Adrenal gland (tissue), 19 donors: ENCODE measurements at places on chromosomes 3 and 15. TPM values are rescaled to one million over a fixed set of nuclear protein-coding genes. Genes with fewer than 3 reads are reported as not detected.

Gene CYP8B1
- not detected for total RNA-seq

Gene CNTN4
- total RNA-seq, result 1.1 TPM

Gene GOLGA6L7
- not detected for total RNA-seq

Gene TRPM1
- not detected for total RNA-seq

Gene UBP1
- total RNA-seq, result 51.5 TPM

Gene LRTM1
- total RNA-seq, result not detected

Gene WDR49
- not detected for total RNA-seq

Gene PARP16
- total RNA-seq, result 13.1 TPM

Gene STRA6
- 3.2 TPM for total RNA-seq

Gene PLSCR2
- total RNA-seq, result not detected

Gene CPNE9
- total RNA-seq, result 1.8 TPM

DNA sequence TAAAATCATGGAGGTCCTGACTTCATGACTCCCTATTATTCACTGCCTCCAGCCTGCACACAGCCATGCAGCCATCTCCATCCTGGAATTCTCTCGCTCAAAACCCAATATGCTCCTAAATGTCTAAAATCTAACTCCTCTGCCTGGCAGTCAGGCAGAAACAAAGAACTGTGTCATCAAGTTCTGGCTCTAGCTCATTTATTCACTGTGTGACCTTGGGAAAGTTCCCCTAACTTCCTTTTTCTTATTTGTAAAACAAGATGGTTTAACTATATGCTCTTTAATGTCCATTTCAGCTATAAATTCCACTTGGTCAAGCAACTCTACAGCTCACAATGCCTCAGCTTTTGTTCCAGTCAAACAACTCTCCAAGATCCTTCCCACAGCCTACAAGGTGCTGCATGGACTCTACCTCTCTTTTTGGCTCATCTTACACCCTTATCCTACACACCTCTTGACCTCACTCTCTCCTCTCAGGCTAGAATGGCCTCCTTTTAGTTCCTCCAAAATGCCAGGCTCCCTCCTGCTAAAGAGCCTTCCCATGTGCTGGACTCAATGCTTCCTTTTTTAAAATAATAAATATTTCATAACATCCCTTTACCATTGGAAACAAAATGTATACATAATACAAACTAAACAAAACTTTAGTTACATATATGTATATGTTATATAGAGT lies 16.4 kb downstream of the PIK3CB start:
- DNase-seq, result no peak

- no peak for DNase-seq
These were observed 51.2 kb upstream of the PHLDB2 start for GRCh38 chr3:111807826-111808225.

GRCh38 chr3:109225516-109225915 lies 89.0 kb downstream of the C3orf85 start:
- no peak for DNase-seq

- DNase-seq, result no peak
These were observed 17.6 kb downstream of the ACAD11 start for GRCh38 chr3:132641837-132642538.

GRCh38 chr3:49616061-49616460 lies 58.1 kb upstream of the APEH start:
- DNase-seq, result no peak

DNA sequence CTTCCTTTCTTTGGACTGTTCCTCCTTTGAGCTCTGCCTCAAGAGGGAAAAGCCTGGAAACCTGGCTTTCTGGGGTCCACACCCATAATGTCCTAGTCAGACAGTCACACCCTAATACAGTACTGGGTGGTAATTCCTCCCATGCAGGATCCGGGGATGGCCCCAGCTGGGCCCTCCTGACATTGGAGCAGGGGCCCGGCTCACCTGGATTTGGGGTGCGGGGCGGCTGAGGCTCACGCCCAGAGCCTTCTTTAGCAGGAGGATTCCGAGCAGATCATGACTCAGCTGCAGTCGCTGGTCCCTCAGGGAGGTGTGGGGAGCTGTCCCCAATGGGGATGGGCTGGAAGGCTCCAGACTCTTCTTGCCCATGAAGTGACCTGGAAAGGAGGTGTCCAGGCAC lies 1.0 kb downstream of the NMB start:
- no peak for DNase-seq

DNA sequence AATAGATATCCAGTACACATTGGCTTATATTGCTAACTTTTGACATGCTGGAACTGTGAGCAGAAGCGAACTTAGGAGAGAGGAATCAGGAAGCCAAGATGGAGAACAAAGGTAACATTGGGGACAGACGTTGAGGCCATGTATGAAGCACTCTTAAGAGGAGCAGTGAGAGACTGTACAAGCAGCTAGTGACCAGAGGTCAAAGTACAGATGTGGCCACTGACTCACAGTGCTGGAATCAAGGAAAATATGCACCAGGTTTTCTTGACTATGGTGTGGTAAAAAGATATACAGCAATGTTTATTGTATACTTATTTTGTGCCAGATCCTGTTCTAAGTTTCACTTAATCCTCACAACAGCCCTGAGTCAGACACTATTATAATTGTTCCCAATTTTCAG lies 2.0 kb upstream of the IL20RB start:
- no peak for DNase-seq

- no peak for DNase-seq
These were observed 10.5 kb upstream of the IP6K2 start for GRCh38 chr3:48727511-48727910.

- no peak for DNase-seq
These were observed 484.6 kb downstream of the ROBO2 start for GRCh38 chr3:77524463-77524862.

GRCh38 chr15:75054172-75054897 lies 30.9 kb downstream of the PPCDC start:
- no peak for DNase-seq

DNA sequence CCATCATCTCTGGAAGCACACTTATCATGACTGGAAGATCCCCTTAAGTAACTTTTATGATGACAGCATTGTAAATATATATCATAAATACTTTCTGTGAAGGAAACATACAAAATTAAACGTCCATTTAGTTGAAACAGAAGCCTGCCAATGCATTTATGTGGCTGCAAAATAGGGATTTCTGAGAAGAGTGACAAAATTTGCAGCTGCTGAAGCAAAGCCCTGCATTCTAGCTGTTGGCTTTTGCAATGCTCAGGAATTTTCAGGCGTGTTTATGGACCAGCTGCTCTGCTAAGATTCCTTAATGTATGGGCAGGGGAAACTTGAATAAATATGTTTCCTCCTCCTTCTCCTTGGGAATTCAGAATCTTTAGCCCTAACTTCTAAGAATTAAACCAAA lies 137.3 kb downstream of the CACNA2D3 start:
- DNase-seq, result no peak

GRCh38 chr3:182129740-182130139 lies 418.0 kb downstream of the SOX2 start:
- DNase-seq, result no peak

DNA sequence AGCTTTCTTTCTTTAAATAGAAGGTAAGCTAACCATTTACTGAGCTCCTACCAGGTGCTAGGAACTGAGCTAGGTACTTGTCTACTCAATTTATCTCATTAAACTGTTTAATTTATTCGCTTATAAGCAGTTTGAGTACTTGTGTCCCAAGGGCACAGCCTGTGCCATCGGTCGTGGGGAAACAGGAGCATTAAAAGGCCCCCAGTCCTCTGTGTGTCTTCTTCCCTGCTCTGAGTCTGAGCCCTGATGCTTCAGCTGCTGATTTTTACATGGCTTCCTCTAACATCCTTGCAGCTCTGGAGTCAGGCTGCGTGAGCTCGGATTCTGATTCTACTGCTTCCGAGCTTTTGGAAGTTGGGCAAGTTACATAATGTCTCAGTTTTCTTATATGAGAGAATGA lies 239.5 kb downstream of the EDEM1 start:
- no peak for DNase-seq

DNA sequence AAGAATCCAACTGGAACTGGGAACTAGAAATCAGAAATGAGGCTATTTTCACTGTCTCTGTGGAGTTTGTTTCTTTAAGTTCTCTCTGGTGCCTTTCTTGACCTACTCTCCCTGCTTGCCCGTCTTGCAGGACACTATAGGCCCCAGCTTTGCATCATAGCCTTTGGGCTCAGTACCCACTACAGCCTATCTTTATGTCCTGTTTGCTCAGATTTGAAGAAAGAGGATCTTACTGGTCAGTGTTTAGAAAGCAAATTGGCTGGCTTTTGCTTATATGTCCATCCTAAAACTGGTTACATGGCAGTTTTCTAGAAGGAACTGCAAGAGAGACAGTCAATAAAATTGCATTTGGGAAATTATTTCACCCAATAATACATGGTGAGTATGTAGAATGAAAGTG lies 231.8 kb upstream of the TBL1XR1 start:
- DNase-seq, result peak; percentile 44

DNA sequence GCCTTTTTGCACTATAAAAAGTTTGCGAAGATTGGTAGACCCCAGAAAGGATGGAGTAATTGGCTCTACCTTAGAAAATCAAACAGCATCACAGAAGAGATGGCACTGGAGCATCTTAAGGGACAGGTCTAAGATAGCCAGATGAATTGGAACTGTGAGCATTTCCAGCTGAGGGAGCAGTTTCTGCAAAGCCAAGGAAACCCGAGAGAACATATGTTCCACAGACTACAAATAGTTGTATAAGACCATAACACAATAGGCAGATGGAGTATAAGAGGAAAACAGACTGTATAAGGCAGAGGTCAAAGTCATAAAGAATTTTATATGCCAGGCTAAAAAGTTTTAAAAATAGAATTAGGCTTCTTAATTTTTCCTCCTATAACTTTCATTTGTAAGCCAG lies 46.0 kb downstream of the TSC22D2 start:
- no peak for DNase-seq

DNA sequence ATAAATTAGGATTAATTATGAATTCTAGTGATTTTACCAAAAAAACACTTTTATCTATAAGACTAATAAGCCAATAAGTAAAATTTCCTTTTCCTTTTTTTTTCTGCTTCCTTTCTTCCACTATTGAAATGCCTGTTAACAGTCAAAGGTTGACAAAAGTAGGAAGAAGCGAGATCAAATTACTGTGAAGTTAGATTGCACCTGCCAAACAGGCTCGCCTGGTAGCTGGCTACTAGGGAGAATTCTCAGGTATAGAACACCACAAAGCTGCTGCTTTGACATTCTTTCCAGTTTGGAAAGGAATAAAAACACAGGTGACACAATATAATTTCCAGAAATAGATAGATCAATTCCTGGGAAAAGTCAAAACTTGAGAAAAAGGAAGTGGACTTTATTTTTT lies 749.0 kb downstream of the NSUN3 start:
- no peak for DNase-seq

GRCh38 chr3:195255176-195255500 lies 15.8 kb downstream of the XXYLT1 start:
- no peak for DNase-seq

DNA sequence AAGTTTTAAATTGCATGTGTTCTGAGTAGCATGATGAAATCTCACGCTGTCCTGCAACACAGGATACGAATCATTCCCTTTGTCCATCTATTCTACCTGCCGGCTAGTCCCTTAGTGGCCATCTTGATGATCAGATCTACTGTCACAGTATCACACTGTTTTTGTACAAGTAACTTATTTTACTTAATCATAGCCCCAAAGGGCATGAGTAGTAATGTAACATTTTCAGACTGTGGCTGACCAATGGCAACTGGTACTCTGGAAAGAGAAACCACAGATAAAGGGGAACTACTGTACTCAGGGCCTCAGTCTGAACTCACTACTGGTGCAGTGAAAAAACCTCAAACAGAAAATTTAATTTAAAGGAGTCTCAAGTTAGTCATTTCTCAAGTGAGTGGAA lies 127.3 kb upstream of the MRPL3 start:
- no peak for DNase-seq

GRCh38 chr3:44259404-44259803 lies 17.7 kb downstream of the TOPAZ1 start:
- DNase-seq, result no peak

DNA sequence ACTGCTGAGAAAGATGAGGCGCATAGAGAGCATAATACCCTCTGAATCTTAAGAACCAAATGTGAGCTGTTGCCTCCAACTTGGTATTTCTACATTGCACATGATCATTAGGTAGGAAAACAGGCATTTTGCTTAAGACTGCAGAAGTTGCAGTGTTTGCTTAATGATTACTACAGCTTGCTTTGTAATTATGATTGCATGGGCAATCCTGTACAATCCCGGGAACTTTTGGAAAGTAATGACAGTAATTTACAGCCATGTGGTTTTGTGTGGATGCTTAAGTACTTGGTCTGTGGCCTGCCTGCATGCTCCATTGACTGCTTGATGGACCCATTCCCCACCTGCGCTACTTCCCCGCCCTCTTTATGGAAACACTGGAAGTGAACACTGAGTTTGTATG lies 301.1 kb downstream of the DIPK2A start:
- DNase-seq, result no peak

DNA sequence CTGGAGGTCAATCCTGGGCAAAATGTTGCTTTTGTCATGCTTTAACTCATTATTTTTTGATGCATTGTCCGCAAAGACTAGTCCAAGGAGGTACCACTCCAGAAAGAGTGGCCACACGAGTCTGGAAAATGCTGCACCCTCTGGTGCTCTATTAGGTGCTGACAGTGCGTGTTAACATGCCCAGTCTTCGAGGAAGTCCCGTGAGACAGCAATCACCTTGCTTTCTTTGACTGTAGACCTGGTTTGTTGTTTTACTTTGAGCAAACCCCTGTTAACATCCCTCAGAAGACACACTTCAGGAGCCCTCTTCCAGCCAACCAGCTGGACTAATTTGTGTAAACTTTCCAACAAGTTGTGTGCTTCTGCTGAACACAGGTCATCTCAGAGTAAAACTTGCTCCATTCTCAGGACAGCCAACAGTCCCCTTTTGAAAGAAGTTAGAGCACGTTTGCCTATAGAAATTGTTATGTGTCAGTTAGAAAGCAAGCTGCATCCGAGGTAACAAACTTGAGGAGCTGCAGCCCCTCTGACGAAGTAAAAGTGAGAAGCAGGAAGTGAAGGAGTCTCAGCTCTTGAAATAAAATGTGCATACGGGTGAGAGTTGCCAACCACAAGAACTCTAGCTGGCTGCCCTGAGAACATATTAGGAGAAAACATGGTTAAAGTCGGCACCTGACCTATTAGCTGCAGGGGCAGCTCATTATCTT lies 205.0 kb downstream of the LPP start:
- DNase-seq, result no peak

- DNase-seq, result peak; percentile 50
These were observed 305.5 kb downstream of the GRM7 start for GRCh38 chr3:7166460-7166859.

GRCh38 chr3:111325160-111325718 lies 216.8 kb upstream of the CD96 start:
- DNase-seq, result no peak
